AG09319 (cell line): ENCODE measurements at places on chromosomes 5 and 9.

DNA sequence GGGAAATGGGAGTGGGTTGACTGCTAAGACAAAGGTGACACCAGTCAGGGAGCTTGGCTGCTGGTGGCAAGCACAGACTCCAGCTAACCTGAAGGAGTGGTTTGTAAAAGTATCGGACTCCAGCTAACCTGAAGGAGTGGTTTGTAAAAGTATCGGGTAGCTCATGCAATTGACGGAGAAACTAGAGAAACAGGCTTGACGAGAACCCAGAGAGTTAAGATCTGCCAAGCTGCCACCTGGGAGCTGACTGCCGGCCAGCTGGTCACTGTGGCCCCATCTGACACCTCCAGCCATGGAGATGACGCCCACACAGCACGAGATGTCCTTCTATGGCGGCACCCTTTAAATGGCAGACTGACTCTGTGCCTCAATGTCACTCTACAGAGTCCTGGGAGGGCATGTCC, 28.3 kb upstream of the CRB2 start:
- DNase-seq, result no peak

DNA sequence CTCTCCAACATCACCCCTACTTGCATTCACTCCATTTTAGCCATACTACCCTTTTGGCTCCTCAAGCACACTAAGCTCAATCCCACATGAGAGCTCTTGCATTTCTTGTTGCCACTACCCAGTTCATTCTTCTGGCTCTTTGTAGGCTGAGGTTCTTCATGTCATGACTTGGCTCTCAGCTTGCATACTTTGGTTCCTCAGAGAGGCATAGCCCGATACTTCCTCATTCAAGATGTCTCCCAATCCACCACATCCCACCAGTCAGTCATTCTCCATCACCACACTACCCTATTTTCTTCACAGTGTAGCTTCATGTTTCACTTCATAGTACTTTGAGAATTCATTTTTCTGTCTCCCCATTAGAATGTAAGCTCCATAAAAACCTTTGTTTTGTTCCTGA, 116.7 kb downstream of the NR6A1 start:
- no peak for DNase-seq

GRCh38 chr5:64680289-64680688, 10.0 kb upstream of the SHISAL2B start:
- no peak for DNase-seq

DNA sequence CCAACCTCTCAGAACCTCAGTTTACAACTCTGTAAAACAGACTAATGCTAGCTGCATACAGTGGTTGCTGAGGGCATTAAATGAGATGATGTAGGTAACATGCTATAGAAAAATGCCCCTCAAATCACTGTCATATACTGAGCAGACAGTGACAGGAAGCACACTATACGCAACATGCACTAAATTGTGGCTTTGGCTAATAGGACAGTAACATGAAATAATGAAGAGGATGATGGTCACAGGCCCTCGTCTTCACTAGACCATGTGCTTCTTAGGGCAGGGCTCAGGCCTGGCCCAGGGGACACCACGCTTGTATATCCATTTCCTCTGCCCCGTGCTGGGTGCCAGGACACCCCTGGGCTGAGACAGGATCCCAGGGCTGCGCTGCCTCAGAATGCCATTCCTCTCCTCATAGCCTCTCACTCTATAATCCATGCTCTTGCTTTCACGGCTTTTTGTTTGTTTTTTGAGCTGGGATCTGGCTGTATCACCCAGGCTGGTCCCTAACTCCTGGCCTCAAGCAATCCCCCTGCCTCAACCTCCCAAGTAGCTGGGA, 18.9 kb downstream of the CSF1R start:
- no peak for DNase-seq

DNA sequence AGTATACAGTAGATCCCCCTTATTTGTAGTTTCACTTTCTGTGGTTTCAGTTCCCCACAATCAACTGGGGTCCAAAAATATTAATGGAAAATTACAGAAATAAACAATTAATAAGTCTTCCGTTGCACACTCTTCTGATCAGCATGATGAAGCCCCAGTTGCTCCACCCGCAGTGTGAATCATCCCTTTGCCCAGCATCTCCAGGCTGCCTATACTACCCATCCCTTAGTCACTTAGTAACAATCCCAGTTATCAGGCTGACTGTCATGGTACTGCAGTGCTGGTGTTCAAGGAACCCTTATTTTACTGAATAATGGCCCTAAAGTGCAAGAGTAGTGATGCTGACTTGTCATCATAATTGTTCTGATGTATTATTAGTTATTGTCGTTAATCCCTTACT, 28.9 kb downstream of the SHC3 start:
- DNase-seq, result no peak

- no peak for DNase-seq
Measured at GRCh38 chr9:23630488-23630887, 195.6 kb downstream of the ELAVL2 start.

DNA sequence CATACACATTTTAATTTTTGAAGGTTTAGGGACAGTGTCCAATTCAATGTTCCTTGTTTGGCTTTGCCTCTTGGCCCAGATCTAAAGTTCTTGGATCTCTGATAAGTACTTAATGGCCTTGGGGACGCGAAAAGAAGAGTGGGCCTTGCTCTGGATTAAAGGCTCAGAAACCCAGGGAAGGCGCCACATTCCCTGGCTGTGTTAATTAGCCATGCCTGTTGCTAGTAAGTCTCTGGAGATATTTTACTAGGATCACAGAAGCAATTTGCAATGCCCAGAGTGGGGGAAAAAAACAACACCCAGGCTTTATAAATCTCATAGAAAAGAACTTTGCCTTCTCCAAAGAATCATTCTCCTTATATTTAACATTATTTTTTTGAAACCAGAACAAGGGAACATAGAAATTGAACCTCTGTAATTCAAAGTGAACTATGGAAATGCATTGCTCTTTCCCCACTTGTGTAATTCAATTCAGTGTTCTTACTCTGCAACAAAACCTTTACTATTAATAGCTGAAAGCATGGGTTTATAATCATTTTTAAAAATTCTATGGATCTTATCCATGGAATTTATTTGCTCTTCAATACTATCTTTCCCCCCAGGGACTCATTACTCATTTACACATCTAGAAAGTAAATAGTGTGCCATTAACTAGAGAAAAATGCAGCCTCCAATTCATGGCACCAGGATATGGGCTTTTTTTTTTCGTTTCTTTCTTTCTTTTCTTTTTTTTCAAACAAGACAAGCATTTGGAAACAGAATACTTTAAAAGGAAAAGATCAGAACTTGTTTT, 172.2 kb upstream of the ANKRD55 start:
- no peak for DNase-seq

DNA sequence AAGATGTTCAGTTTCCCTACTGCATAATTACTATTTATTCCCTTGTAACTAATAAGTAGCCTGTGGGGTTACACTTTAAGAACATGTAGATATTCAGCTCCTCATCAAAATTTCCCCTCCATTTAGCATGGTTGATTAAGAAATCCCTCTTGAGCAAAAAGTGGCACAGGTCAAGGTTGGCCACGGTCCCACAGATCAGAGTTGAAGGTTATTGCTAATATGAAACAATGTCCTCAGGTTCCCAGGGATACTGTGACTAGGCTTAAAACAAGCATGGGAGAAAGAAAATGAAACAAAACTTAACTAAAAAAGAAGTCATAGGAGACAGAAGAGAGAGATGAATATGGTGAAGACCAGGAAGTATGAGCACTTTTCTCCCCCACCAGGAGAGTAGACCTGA, 64.2 kb downstream of the RFK start:
- no peak for DNase-seq

- DNase-seq, result no peak
Measured at GRCh38 chr5:28216939-28217360, 1178.6 kb upstream of the CDH9 start.

- no peak for DNase-seq
Measured at GRCh38 chr9:93300175-93300572, 116.2 kb downstream of the WNK2 start.

DNA sequence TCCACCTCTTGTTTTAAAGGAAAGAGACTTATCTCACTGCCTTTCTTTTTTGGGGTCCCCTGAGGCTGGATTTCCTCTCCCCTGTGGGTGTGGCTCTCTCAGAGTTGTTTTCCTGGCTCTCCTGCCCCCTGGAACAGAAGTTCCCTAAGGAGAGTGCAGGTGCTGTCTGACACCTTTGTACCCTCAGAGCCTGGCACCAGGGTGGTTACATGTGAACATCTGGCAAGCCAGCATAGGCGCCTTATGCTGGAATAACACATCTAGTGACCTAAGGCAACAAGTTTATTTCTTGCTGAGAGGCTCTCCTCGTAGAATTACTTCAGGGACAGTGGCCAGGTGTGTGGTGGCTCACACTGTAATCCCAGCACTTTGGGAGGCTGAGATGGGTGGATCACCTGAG, 172.9 kb upstream of the PTCH1 start:
- no peak for DNase-seq

GRCh38 chr9:135805422-135806022, 101.8 kb downstream of the CAMSAP1 start:
- DNase-seq, result no peak

GRCh38 chr5:163565931-163566608, 60.7 kb downstream of the MAT2B start:
- DNase-seq, result no peak
